NCI-H82 (cell line): ENCODE measurements at places on chromosomes 6 and 20.
A peak's percentile ranks its signal among the peaks of the same experiment; 100 is the strongest.

DNA sequence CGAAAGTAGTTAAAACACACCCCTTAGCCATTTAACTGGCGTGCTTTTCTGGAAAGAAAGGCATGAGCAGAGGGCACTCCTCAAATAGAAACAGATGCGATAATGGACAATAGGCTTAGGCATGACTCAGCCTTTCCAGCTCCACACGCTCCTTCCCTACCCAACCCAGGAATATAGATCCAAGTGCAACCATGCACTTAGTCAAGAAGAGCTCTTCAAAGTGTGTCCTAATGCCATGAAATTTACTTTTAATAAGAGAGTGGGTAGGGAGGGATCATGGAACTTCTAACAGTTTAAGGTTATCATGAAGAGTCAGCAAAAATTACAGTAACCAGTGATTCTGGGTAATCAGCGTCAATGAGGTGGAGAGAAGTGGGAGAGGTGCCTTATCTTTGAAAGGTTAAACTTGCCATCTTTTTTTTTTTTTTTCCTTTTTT, 2.4 kb upstream of the EFHC1 start:
- peak; percentile 84 for DNase-seq

DNA sequence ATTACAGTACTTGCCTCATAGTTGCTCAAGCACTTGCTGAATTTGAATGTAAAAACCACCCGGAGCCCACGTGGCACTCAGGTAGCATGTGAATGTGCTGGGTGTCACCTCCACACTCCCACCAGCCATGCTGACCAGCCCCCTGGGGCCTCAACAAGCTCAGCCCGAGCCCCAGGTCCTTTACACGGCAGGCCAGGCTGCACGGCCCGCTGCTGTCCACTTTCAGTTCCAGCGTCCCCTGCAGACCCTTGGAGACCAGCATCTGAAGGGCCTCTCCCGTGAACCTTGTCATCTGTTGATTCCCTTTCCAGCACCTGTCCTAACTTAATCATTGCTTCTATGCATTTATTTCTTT, 33.3 kb upstream of the ZBP1 start:
- DNase-seq = no peak

- peak; percentile 84 for DNase-seq
Observed at GRCh38 chr6:125154761-125155135, 1.2 kb downstream of the TPD52L1 start.

DNA sequence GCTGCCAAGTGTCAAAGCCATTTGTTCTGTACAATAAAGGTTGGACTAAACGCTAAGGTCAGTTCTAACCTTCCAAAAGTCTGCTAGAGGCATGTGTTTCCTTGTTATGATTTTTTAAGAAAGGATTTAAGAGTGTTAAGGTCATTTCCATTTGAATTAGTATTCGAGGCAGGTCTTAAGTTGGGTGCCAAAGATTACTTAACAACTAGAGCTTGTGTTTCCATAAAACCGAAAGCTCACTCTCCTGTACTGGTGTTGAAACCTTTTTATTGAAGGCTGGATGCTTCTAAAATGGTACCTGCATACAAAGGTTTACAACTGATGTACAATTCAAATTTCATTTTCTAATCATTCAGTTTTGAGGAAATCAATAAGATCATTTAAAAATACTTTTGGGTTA, 82.4 kb downstream of the RNF144B start:
- no peak for DNase-seq

- DNase-seq = no peak
Observed at GRCh38 chr6:26358511-26358981, 6.5 kb upstream of the BTN3A2 start.

GRCh38 chr6:39892490-39893129, 41.7 kb downstream of the MOCS1 start:
- DNase-seq = peak; percentile 59

- DNase-seq = no peak
Observed at GRCh38 chr6:116386581-116387299, 16.0 kb downstream of the DSE start.

DNA sequence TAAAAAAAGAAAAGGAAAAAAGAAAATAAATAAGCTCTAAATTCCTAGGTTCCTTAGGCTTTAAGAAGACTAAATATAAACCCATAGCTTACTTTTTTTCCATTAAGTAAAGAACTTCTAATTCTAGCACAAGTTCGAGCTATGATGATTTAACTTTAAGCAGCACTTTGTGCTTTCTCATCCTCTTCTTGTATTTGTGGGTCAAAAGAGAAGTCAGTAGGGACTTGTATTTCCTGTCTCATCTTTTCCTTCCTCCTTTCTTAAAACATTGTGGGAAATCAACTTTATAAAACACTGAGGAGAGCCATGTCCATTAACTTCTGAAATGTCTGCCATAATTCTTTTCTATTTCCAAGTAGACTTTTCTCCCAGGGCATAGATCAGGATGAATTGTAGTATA, 637.7 kb upstream of the CITED2 start:
- DNase-seq = no peak

DNA sequence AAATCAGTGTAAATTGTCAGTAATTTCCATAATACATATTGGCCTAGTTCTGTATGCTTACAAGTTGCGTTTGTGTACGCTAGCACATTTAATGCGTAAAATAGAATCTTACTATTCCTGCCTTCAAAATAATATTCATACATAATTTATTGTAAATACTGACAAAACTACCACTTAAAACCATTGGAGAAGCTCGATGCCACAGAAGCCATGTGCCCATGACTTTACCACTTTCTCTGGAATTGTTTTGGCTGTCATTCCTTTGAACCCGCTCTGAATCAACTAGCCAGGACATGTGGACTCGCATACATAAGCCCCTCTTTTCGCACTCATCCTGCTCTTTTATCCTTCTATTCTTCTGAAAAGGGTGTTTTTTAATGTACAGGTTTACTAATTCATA, 151.5 kb downstream of the TMEM242 start:
- DNase-seq = no peak

DNA sequence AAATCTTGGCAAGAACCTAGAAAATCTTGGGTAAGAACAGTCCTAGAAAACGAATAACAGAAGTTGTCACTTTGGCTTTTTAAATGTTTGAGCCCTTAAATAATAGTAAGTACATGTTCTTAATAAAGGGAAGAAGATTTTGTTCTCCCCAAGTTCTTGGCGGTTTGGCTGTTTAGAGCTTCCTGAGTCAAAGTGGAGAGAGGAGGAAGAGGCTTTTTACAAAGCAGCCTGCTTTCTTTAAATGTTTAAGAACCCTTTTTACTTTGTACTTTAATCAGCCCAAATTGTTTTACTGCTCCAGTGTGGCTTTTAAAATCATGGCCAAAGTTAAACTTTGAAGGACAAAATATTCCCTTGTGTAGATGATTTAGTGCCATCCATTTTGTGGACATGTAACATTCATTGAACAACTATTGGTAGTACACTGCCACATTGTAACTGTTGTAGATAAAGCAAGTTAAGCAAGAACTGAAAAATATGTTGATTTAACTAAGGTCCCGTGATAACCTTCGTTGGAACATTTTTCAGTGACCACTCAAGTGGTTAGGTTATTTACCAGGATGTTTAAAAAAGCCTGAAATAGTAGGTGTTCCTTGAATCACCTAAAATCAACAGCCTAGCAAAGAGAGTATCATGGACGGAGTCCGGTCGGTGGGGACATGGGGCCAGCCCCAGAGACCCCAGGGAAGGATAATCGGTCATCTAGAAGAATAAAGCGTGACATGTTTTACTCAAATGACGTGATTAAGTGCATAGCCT, 2.4 kb downstream of the AMD1 start:
- DNase-seq = peak; percentile 50

DNA sequence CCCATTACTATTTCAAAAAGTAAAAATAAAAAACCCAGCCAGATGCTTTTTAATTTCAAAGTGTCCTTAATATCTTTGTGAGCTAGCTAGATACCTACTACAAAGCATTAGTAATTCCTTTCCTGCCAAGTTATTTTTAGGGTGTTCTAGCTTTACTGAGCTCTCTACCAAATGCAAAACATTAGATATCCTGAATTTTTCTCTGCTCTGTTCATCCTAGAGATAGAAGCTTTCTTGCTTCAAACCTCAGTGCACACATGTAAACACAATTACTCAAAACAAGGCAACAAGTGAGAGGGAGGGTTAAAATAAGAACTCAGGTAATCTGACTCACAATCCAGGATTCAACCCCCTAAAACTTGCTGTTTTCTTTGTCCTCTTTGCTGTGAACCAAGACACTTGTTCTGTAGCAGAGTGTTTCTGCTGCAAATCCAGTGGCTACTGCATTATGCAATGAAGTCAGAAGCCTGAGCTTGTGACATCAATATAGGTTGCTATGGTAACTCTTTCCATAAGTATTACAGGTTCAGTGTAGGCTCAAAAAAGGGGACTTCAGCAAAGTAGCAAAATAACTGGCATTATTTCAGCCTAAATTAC, 72.6 kb upstream of the STXBP5 start:
- DNase-seq = no peak

DNA sequence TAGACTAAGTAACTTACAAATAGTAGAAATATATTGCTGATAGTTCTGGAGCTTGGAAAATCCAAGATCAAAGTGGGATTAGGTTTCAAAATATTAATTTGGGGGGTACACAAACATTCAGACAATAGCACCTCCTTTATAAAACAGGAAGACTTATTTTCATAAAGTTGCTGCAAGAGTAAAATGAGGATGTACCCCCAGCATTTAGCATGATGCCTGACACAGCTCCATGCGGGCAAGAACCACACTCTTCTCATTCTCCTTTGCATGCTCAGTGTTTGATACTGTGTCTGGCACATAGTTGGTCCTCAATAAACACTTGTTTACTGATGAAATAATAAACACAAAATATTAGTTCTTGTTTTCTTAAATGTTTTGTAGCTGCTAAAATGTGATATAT, 332.9 kb downstream of the TFAP2A start:
- no peak for DNase-seq

DNA sequence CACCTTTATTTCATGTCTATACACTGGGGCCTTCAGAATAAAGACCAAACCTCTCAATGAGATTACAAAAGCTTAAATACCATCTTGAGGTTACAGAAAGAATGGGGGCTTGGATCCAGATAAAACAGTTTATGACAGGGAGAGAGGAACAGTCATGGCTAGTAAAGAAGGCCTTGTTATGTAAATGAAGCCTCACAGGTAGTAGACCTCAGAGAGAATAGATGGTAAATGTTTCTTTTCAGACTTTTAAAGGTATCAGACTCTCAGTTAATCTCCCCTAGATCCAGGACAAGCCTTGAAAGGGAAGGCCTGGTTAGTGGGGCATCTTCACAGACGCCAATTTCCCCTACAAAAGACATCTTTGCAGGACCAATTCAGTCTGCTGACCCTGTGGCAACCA, 1325.6 kb downstream of the HACE1 start:
- peak; percentile 48 for DNase-seq

DNA sequence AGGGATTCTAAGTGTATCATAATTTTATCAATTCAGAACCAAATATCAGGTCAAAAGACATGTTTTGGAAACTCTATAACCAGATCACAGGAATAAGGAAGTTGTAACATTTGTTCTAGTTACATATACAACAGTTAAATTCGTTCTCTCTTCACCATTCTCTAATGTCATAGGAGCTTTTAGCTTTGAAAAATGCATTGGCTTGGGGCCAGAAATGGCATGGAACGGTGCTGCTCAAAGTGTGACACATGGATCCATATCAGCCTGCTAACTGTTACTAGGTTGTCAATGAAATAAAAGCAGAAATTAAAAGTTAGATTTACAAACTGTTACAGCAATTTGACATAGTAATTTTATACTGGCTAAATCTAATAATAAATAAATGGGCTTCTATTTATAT, 120.3 kb downstream of the LCA5 start:
- no peak for DNase-seq

- DNase-seq = no peak
Observed at GRCh38 chr6:25016014-25016720, 80.4 kb upstream of the RIPOR2 start.

- DNase-seq = no peak
Observed at GRCh38 chr6:130783416-130784107, 43.6 kb upstream of the SMLR1 start.

DNA sequence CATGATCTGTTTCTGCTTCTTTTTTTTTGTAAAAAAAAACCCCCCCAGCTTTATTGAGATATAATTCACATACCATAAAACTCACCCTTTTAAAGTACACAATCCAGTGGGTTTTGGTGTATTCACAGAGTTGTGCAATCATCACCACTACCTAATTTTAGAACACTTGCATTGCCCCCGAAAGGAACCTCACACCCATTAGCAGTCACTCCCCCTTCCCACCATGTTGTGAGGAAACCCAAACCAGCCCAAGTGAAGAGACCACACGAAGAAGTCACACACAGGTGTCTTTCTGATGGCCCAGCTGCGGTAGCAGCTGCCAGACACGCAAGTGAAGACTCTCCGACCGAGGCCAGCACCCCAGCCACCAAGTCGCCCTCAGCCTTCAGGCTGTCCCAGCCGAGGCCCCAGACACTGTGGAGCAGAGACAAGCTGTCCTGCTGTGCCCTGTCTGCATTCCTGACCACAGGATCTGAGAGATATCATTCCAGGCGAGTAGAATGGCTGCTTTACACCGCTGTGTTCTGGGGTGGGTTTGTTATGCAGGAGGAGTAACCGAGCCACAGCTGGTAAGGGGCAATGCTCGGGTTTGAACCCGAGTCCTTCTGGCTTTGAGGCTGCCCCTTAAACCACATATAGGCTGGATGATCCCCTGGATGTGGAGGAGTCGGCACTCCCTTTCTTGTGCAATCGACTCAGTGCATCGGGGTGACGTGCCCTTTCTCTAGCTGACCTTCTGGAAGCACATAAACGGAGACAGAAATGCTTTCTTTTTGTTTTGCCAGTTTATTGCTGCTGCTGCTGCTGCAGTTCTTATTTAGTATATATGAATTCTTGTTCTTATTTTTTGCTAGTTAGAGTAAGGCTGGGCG, 59.1 kb upstream of the PTPN1 start:
- no peak for DNase-seq

- DNase-seq = no peak
Observed at GRCh38 chr20:55175081-55175480, 699.7 kb downstream of the DOK5 start.

DNA sequence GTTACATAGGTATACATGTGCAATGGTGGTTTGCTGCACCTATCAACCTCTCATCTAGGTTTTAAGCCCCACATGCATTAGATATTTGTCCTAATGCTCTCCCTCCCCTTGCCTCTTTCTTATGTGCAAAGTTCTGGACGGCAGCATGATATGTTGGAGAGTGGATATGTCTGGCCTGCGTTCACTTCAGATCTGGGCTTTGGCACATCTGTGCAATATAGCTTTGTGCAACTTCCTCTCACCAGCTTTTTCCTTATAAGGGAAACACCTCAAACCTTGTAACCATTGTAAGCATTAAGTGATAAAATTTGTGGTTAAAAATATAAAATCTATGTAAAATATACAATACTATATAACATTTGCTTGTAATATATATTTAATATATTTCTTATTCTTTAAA, 288.0 kb downstream of the PHACTR1 start:
- no peak for DNase-seq

DNA sequence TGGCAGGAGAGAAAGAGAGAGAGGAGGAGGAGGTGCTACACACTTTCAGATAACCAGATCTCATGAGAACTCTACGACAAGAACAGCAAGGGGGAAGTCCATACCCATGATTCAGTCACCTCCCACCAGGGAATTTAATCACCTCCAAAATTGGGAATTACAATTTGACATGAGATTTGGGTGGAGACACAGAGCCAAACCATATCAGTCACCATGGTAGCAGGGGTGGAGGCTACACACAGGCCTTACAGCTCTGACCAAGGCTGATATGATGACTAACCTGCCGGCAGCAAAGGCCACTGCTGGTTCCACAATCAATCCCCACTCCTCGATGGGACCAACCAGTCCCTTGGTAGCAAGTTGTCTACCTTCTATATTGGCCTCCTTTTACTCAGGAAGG, 13.6 kb upstream of the RBM24 start:
- DNase-seq = no peak

GRCh38 chr6:107510108-107510507, 20.2 kb downstream of the SOBP start:
- DNase-seq = no peak

GRCh38 chr6:110255211-110255750, 75.1 kb downstream of the CDC40 start:
- no peak for DNase-seq
